ENCODE measurements at places on chromosomes 16 and 17.
A peak's percentile ranks its signal among the peaks of the same experiment; 100 is the strongest.

- no peak for DNase-seq
Observed at GRCh38 chr16:78957317-78958100, 643.0 kb downstream of the MAF start.

DNA sequence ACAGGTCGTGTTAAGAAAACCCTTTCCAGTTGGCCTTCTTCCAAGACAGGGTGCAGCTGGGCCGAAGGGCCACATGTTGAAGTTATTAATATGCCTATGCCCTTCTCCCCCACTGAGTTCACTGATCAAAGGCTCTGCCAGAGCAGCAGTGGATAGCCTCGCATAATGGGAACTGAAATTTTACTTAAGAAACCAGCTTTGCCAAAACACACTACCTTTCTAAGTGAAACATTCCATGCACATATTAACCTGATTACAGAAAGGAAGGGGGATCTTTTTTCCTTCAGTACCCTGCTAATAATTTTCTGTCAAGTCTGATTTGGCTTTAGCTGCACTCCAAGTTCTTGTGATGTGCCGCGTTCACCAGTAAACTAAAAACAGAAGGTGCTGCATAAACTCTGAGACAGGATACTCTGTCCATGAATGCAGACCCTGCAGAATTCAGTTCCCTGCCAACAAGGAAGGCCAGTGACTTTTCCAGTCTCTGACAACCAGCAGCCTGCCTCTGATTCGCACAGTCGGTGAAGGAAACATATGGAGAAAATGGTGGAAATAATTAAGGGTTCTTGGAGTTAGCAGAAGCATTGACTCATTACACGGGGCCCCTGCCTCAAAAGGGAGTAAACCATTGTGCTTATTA, 283.8 kb downstream of the ZFHX3 start:
- no peak for DNase-seq

DNA sequence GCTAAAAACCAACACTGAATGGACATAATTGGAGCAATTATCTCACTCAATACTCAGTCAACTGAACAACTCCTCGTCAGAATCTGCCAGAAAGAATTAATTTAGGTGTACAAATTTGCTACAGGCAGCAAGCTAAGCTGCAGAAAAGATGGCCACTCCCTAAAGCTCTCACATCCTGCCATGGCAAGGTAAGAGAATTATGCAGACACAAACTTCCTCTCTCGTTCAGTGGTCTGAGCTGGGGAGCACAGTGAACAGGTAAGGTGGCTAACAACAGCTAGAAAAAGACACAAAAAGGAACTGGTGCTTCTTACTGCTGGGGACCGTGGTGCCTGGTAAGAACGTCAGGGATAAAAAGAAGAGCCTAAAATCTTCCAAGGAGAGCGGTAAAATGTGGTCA, 74.9 kb upstream of the BCAR1 start:
- DNase-seq, result no peak

- DNase-seq, result no peak
Observed at GRCh38 chr16:57755061-57755684, 19.6 kb downstream of the KATNB1 start.

GRCh38 chr16:64196444-64196843, 925.4 kb downstream of the CDH11 start:
- DNase-seq, result no peak

GRCh38 chr16:25690552-25691143, 1.1 kb upstream of the HS3ST4 start:
- DNase-seq, result no peak

GRCh38 chr16:12920739-12921138, 19.3 kb downstream of the SHISA9 start:
- DNase-seq, result no peak

DNA sequence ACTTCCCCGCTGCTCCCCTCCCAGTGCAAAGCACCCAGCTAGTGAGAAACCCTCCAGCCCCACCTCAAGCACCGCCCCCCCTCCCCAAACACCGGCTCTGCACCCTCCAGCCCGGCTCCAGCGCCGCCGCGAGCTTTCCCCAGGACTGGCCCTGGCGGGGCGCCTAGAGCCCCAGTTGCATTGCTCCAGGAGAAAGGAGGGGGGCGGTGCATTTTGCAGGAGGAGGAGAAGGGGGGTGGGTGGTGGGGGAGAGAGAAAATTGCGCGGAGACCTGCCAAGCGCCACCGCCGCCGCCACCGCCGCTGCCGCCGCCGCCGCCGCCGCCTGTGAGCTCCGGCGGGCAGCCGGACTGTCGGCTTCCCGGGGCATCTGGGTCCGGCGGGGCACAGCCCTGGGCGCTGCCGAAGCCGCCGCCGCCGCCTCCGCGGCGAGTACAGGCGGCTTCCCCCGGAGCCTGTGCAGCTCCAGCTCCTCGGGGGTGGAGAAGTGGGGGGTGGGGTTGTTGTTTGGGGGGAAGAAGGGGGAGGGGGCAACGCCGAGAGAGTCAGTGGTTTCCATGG, 333 bp upstream of the NOG start:
- DNase-seq, result no peak

GRCh38 chr17:44981221-44981968, 13.3 kb upstream of the C1QL1 start:
- DNase-seq, result peak; percentile 56

- DNase-seq, result no peak
Observed at GRCh38 chr16:78395035-78395434, 295.6 kb downstream of the WWOX start.

- DNase-seq, result no peak
Observed at GRCh38 chr16:65908568-65908967, 457.9 kb upstream of the CDH5 start.

GRCh38 chr17:44602390-44602789, 45.1 kb downstream of the FZD2 start:
- no peak for DNase-seq

DNA sequence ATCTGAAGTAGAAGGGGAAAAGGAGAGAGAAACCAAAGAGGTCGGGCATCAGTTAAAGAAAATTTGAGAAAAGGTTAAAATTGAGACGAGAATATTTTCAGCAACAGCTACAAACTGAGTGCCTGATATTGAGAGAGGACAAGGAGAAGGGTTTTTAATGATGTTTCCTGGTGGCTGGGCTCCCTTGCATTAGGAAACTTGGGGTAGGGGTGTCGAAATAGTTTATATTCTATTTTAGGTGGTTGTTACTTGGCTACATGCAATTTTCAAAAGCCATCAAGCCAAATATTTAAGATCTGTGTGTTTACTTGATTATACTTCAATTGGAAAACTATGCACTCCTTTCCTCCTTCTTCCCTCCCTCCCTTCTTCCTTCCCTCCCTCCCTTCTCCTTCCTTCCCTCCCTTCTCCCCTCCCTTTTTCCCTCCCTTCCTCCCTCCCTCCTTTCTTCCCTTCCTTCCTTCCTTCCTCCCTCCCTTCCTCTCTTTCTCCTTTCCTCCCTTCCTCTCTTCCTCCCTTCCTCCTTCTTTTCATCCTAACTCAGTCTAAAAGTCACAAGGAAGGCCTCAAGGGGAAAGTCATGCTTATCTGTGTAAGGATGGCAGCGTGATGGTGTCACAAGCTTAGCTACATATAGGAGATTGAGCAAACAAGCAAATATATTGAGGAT, 1.8 kb upstream of the APOH start:
- no peak for DNase-seq

GRCh38 chr17:79989106-79989835, 46.4 kb downstream of the TBC1D16 start:
- no peak for DNase-seq

DNA sequence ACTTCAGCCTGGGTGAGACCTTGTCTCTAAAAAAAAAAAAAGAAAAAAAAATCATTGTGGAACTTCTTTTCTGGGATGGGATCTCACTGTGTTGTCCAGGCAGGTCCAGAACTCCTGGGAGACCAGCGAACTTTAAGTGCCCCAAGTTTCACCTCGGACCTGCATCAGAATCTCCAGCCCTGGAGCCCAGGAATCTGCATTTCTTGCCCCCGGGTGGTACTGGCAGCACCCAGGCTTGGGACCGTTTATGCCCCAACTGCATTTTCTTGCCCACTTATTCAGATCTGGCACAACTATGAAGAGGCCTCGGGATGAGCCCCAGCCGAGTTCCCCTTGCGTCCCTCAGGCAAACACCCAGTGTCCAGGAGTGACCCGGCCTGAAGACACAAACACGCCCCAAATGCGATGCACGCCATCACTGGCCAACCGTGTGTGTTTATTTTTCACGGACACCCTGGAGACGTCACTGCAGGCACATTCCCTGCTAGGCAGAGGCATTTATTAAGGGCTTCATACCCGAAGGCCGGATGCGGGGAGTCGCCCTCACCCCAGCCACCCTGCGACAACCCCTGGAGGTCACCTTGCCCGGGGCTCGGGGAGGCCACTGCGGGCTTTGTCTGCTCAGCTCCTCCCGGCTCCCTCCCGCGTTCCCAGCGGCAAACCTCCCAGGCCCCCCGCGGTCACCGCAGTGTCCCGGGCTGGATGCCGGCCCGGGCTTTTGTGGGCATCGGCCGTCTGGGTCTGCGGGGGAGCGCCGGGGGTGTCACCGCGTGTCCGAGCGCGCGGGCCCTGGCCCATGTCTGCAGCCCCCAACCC, 684 bp upstream of the SPIRE2 start:
- peak; percentile 62 for DNase-seq

GRCh38 chr16:78437352-78437968, 338.0 kb downstream of the WWOX start:
- DNase-seq, result peak; percentile 7

- no peak for DNase-seq
Observed at GRCh38 chr17:50513495-50513894, 5.3 kb downstream of the MYCBPAP start.

GRCh38 chr17:41638941-41639340, 14.6 kb upstream of the KRT17 start:
- no peak for DNase-seq

DNA sequence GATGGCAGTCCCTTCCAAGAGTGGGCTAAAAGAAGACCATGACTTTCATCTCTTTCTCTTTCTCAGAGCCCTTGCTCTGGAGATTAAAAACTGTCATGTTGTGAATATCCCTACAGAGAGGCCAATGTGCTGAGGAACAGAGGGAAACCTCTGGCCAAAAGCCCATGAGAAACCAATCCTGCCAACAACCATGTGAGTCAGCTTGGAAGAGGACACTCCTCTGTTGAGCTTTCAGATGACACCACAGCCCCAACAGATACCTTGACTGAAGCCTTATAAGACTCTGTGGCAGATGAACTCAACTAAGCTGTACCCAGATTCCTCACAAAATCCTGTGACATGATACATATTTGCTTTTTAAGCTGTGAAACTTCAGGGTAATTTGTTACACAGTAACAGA, 19.6 kb downstream of the CPPED1 start:
- no peak for DNase-seq

DNA sequence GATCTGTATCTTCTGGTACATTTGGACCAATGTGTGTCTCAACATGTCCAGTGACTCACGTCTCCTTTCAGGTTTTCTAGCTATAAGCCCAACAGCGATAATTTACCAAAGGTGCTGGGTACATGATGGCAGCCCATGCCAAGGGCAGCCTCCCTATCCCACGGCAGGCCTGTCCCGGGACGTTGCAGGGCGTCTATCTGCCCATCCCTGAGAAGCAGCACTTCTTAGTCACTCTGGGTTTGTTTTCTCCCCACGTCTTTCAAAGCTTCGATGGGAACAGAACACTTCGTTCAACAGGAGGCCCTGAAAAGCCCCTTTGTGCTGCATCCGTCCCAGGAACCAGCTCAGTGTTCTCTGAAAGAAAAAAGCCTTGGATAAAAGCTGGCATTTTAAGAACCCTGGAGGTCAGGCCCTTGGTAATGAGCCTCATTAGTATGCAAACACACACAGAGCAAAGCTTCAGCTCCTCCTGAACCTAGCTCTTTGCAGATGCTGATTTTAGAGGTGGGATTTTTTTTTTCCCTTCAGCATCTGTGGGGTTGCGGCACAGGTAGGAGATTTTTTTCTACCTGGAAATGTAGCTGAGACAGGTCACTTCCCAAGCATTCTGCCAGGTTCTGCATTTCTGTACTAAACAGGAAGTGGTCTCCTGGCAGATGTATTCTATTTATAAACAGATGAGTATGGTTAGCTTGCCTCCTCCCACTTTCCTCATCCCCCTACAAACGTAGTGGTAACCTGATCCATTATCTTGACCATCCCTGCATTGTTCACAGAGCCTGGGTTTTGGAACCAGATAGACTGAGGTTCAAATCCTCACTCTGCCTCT, 17.5 kb upstream of the MT4 start:
- peak; percentile 54 for DNase-seq

GRCh38 chr17:8354236-8354635, 14.6 kb downstream of the ODF4 start:
- no peak for DNase-seq

DNA sequence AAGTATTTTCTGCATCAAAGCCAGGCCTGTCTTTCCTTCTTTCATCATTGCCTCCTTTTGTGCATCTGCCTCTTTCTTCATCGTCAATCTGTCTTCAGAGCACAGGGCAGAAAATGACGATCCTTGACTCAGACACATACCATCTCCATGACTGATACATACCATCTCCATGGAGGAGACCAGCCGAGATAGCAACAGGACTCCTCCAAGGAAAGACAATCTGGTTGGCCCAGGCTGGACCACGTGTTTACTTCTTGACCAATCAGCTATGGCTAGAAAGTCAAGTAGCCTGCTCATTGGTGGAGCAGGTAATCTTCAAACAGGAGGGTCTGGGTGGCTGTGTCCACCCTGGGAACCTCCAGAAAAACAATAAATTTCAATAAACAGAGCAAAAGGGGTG, 164.6 kb downstream of the CPPED1 start:
- no peak for DNase-seq

DNA sequence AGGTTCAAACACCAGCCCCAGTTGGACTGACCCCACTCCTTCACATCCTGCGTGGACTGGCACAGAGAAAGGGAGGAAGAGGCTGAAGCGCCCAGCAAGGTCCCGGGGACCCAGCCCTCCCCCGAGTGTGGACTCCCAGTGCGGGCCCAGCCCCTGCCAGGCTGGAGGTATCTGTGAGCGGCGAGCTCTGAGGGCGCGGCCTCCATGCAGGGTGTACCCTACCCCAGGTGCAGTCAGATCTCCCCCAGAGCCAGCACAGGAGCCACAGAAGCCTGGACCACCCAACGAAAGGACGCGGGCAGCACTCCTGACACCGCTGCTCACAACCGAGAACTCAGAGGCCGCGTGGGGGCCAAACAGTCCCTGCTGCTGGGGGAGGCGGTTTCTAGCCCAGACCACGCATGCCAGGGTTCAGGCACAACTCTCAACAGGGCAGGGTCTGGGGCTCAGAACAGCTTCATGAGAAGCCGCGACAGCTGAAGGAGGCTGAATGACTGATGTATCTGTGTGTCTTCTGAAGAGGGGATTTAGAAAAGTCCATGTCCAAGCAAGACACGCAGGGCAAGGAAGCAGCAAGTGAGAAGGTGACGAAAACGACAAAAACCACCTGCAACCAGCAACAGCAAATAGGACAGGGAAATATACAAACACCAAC, 8.5 kb downstream of the SLC38A10 start:
- no peak for DNase-seq
